ENCODE measurements at places on chromosomes 16 and 17.

GRCh38 chr16:14329727-14330350 lies 258.7 kb downstream of the MRTFB start:
- no peak for DNase-seq

GRCh38 chr16:83458612-83459011 lies 349.2 kb upstream of the HSBP1 start:
- no peak for DNase-seq

DNA sequence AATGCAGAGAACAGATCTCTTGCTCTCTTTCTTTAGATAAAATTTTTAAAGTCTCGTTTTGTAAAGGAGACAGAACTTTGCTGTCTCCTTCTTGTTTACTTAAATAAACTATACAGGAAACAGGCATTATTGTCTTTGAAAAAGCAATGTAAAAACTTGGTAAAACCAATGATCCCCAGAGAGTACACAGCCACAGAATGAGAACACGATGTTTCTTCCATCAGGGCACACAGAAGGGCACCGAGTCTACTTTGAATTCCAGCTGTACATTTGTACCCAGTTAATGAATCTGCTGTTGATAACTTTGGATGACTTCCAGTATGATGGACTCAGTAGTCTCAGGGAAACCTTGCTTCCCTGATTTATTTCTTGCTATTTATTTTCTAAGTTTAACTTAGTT lies 8.1 kb upstream of the TMEM100 start:
- no peak for DNase-seq

GRCh38 chr16:24626256-24626655 lies 86.9 kb downstream of the RBBP6 start:
- DNase-seq, result no peak

GRCh38 chr17:67435122-67435521 lies 58.0 kb downstream of the PITPNC1 start:
- peak; percentile 75 for DNase-seq
